ENCODE measurements at places on chromosomes 7 and 10.

DNA sequence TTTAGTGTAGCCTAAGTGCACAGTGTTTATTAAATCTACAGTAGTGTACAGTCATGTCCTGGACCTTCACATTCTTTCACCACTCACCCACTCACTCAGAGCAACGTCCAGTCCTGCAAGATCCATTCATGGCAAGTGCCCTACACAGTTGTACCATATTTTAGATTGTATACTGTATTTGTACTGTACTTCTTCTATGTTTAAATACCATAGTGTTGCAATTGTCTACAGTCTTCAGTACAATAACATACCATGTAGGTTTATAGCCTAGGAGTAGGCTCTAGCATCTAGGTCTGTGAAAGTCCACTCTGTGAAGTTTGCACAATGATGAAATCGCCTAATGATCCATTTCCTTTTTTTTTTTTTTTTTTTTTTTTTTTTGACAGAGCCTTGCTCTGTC, 12.0 kb downstream of the EEPD1 start:
- peak; percentile 53 for DNase-seq

GRCh38 chr10:17768496-17768895, 16.5 kb downstream of the TMEM236 start:
- no peak for DNase-seq

GRCh38 chr10:86632009-86632800, 22.1 kb upstream of the OPN4 start:
- DNase-seq = no peak

- DNase-seq = no peak
Measured at GRCh38 chr10:68831961-68832455, 4.7 kb downstream of the STOX1 start.

GRCh38 chr10:59470570-59470969, 108.2 kb upstream of the FAM13C start:
- no peak for DNase-seq

GRCh38 chr10:35598379-35598778, 6.8 kb upstream of the GJD4 start:
- DNase-seq = no peak

- no peak for DNase-seq
Measured at GRCh38 chr10:71074176-71074755, 138.1 kb upstream of the UNC5B start.

- no peak for DNase-seq
Measured at GRCh38 chr7:108488768-108489538, 32.7 kb upstream of the NRCAM start.

- no peak for DNase-seq
Measured at GRCh38 chr10:21769041-21769440, 234.5 kb downstream of the DNAJC1 start.

DNA sequence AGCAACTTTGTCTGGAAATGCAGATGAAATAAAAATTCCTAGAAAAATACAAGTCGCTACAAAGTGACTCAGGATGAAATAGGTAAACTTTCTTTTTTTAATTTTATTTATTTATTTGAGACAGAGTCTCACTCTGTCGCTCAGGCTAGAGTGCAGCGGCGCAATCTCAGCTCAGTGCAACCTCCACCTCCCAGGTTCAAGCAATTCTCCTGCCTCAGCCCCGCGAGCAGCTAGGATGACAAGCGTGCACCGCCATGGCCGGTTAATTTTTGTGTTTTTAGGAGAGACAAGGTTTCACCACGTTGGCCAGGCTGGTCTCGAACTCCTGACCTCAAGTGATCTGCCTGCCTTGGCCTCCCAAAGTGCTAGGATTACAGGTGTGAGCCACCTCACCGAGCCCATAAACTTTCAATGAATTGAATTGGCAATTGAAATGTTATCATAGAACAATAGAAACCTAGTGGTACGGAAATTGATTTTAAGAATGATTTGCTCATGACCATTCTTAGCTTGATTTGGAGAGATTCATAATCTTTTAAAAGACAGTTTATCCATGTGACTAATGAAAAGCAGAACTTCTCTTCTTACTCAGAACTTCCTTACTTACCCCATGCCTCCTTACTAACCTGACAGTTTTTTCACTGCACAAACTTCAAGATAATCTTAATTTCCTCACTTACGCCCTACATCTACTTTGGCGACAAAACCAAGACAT, 161.7 kb downstream of the FAM107B start:
- no peak for DNase-seq

DNA sequence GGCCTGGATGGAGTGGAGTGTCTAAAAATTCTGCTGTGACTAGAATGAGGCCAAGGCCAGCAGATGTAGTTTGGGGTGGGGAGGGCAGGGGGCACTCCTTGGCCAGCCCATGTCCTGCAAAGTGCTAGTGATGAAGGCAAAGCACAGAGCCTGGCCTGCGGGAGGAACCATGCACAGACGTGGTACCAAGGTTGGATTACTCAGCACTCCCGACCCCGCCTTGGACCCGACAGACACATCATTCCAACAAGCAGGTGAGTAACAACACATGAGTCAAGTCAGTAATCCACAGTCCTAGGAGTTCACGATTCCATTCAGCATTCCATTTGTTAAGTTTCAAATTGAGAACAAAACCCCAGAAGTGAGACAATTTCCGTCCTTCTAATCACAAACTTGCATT, 317.3 kb downstream of the TCERG1L start:
- no peak for DNase-seq

DNA sequence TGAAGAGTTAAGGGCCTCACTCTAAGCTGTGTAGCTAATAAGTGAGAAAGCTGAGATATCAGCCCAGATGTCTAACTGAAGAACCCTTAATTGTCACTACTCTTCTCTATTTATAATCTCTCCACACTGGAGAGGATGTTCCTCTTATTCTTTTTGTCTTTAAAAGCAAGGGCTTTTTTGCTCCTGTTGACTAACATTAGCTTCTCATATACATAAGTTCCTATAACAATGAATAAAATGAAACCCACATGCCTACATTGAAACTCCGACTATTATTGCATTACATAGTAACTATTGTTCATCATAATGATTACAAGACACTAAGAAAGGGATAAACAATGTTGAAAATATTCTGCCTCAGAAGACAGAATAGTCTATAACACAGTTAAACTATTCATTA, 67.1 kb downstream of the GNAT3 start:
- no peak for DNase-seq

- no peak for DNase-seq
Measured at GRCh38 chr10:48901319-48901718, 38.3 kb downstream of the LRRC18 start.

DNA sequence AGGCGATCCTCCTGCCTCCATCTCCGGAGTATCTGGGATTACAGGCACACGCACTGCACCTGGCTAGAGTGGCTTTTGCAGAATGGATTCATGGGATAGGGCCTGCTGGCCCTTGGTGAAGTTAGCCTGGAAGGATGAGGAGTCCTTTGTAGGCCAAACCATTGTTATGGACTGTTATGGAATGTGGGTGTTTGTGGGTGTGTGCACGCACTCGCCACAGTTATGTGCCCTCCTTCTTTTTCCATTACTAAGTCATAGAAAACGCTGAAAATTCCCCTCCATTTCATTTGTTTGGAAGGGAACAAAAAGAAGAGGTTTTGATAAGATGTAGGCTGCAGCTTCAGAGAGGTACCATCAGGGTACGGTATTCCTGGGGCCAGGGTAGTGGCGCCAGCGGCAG, 15.0 kb downstream of the ZNF862 start:
- no peak for DNase-seq

DNA sequence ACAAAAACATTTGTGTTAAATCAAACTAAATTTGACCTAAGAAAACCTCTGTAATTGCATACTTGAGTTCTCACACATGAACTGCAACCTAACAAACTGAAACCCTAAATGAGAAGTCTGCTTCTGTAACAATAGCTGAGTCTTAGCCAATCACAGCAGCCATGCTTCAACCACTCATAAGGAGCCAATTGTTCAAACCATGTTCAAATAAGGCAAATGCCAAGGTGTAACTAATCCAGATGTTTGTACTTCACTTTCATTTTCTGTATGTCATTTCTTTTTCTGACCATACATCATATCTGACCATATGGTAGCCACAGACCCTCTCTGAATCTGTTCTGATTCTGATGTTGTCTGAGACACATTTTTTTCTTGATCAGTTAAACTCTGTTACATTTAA, 47.5 kb upstream of the ANTXRL start:
- no peak for DNase-seq

DNA sequence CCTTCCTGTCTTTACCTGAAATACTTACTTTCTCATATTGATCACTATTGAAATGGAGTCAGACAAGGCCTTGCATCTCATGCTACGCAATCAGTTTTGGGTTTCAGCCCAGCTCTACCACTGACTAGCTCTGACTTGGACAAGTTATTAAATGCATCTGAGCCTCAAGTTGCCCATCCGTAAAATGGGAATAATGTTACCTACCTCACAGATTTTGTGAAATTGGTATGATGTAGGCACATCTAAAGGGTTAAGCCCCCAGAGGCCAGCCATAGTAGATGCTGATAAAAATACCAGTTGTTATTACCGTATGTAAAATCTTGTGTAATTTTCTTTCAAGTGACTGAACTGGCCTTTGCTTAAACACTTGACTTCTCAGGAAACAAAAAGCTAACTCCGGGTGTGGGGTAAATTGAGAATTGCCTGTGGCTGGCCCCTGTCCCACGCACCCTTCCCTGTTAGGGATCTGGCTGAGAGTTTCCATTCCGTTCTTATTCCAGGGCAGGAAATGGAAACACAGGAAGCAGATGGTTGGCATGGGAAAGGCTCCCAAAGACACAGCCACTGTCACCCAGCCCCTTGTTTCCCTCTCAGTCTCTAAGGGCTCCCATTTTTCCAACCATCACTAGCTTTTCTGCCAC, 7.5 kb downstream of the DUSP5 start:
- no peak for DNase-seq

DNA sequence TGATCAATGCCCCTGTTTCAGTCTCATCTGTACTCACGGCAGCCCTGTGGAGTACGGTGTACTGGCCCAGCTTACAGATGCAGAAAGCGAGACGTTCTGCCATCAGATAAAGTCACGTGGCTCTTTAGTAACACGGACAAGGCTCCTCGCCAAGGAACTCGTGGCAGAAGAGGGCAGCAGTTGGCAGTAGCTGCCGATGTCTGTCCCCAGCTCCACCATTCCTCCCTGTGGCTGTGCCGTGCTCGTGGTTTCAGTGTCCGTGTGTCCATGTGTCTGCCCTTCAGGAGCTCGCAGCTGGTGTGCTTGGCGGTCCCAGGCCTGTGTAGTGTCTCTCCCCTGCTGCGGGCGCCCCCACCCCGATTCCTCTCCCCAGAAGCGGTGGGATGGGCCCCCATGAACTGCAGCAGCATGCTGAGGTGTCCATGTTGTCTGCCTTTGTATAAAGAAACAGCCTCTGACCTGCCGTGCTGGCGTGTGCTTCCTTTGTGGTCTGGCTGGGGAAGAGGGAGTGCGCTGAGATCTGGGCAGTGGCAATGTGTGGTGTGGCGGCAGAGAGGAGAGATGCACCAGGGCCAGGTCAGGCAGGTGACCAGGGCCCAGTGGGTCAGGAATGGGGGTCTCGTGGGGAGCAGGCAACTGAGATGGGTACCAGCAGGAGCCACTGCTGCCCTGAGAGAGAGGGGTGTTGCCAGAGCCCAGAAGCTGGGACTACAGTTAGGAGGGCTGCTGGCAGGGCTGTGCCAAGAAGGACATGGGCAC, 9.8 kb downstream of the RHBDD2 start:
- DNase-seq = no peak

- no peak for DNase-seq
Measured at GRCh38 chr10:47159361-47160260, 140.4 kb upstream of the GDF10 start.

DNA sequence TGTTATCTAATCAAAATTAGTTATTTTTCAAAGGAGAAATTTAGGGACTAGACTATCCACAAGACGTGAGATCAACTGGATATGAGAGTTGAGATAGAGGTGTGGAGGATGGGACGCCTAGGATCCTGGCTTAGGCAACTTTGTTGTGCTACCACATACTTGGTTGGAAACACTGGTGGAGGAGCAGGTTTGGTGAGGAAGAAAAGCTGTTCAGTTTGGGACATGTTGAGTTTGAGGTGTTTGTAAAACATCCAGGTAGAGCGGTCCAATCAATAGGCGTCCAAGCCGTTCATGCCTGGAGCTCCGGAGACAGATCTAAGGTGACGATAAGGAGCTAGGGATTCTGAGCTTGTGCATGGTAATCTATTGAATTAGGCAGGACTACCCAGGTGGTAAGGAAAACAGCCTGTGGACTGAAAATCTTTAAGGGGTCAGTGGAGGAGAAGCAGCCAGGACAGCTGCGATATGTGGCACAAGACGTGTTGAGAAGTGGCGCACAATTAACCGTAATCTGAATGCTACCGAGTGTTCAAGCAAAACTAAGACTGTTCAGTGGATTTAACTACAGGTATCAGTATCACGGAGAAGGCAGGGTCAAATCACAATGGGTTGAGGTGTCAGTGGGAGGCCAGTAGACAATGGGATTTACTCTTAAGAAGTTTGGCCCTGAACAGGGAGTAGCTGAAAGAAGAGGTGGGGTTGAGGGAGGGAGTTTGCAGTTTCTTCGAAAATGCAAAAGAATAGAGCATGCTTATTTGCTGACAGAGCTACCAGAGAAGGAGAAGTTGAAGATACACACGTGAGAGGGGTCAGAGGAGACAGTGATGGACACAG, 16.1 kb upstream of the TRPV6 start:
- no peak for DNase-seq

DNA sequence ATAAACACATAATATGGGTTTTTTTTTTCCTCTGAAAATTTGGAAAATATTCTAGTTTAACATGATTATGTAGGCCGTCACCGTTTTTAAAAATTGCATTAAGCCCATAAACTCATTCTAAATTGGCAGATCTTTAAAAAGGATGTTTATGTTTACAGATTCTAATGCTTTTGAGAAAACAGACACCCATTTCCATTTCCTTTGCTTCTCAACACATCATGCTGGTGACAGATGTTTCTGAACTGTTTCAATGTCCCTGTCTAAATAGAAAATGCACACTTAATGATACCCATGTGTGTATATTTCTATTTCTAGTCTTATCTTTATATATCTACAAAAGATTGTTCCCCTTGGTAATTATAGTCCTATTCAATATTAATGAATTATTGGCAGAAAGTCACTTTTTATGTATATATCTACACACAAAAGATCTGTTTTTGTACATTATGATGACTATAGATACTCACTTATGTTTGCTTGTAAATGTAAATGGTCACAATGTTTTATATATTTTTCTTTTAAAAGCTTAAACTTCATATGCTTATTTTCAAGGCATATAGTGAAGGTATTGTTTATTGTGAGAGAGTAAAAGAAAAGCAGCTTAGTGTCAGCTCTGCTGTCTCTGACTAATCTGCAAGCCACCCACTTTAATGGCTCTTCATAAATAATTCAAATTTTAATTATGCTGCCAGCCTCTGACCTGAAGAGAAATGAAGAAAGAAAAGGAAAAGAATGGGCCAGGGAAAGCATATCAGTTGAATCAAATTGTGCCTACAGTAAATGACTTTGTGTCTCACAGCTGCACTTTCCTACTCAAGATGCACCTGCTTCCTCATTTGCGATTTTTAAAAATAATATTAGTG, 179.4 kb downstream of the CACNA2D1 start:
- DNase-seq = no peak

GRCh38 chr10:6665847-6666246, 85.8 kb upstream of the PRKCQ start:
- no peak for DNase-seq

GRCh38 chr7:7798510-7798909, 80.1 kb upstream of the RPA3 start:
- no peak for DNase-seq

- no peak for DNase-seq
Measured at GRCh38 chr7:71558806-71559613, 427.1 kb downstream of the GALNT17 start.

Data from amniotic epithelial cell (primary cell).